CD8-positive, alpha-beta memory T cell (primary cell): ENCODE measurements at places on chromosomes 6 and 20. TPM values are rescaled to one million over a fixed set of nuclear protein-coding genes. Genes with fewer than 3 reads are reported as not detected.
A peak's percentile ranks its signal among the peaks of the same experiment; 100 is the strongest.

GRCh38 chr20:199996-200395 is 10.5 kb upstream of the DEFB128 start:
- DNase-seq: no peak

- DNase-seq: no peak
Observed at GRCh38 chr6:125957845-125958244, 1.3 kb downstream of the HINT3 start.

DNA sequence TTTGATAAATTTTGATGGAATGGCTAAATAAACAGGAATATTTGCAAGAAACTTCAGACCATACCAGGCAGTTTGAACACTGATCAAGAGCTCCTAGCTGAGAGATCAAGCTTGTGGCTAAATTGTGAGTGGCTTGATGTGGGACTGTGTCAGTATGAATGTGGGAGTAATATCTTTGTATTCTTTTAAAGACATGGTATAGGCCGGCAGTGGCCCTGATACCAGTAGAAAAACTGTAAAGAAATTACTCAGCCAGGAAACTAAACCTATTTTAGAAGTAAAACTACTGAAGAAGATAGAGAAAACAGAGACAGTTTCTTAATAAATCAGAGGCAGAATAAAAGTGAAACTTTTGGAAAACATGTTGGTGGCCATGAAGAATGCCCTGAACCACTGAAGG is 608.4 kb upstream of the SYNCRIP start:
- no peak for DNase-seq

- no peak for DNase-seq
Observed at GRCh38 chr6:109695468-109695867, 4.4 kb downstream of the FIG4 start.

DNA sequence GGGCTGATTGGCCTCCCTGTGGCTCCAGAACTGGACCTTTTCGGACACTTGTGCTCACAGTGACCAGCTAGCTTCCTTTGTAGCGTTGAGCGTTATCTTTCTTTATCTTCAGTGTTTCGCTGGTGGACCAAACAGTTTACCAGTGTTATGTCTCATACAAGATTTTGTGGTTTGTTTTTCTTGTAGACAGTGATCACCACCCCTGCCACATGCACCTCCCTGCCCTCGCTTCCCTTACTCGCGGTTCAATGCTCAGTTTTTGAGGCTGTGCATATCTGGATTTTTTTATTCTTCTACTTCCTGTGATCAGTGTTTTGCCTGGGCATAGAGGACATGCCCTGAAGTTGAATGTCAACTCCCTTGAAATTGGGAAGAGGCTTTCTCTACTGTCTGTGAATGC is 16.4 kb downstream of the MYT1 start:
- no peak for DNase-seq

- DNase-seq: no peak
Observed at GRCh38 chr6:1820165-1820564, 210.4 kb downstream of the FOXC1 start.

DNA sequence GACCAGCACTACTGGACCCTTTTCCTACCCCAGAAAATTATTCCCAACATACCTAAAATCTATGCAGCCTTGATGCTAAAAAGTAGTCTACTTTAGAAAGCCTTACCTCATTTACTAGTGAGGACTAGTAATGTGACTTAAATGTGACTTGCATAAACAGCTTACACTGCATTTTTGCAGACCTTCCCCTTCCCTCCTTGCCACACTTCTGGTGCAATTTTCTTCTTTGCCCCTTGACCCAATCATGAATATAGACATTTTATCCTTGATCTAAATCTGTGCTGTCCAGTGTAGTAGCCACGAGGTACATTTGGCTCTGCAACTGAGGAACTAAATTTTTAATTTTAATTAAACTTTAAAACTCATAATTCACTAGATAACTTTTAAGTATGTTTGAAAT is 7.0 kb upstream of the ZKSCAN8 start:
- no peak for DNase-seq

DNA sequence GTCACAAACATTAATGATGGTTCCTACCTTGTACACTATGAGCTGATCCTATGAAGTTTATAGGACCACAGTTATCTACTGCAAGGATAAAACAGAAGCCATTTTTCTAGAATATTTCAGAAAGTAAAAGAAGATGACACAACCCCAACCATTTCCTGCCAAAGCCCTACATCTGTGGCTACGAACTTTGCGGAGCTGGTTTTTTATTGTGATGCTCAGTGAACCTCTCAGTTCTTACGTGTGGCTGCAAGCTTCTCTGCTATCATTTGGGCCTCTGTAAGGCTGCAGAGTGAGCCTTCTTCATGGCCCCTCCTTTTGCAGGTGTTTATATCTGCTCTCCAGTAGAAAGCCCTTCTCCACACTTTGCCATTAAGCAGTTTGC is 17.8 kb upstream of the TAGAP start:
- DNase-seq: peak; percentile 83

DNA sequence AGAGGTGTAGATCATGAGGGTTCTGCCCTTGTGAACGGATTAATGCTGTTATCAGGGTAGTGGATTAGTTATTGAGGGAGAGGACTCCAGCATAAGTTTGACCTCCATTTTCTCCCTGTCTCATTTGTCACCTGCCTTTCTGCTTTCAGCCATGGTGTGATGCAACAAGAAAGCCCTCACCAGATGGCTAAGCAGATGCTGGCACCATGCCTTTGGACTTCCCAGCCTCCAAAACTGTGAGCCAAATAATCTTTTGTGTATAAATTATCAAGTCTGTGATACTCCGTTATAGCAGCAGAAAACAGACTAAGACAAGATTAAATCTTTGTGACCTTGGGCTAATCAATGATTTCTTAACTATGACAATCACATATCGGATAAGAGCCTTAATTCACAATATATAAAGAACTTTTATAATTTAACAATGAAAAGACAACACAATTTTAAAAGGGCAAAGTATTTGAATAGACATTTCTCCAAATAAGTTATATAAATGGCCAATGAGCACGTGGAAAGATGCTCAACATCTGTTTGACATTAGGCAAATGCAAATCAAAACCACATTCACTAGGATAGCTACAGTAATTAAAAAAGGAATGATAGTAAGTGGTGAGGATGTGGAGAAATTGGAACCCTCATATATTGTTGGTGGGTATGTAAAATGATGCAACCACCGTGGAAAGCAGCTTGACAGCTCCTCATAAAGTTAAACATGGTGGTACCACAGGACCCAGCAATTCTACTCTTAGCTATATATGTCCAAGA is 45.3 kb upstream of the IFNGR1 start:
- DNase-seq: no peak

DNA sequence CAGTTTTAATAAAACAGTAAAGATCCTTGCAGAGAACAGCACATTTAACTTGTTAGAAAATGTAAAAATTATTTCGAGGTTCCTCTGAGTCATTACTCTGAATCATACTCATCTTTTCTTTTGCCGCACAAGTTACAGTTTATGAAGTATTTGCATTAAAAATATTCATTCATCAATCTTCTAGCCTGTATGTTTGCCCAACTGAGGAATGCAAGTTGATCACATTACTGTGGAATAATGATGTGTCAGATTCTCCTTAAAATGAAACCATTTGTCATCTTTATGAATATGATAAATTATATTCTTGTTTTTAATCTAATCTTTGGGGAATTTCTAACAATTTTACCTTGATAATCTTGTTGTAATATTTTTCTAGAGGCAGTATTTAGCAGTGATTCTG is 340.4 kb upstream of the OPRM1 start:
- no peak for DNase-seq

- DNase-seq: no peak
Observed at GRCh38 chr20:33516882-33517281, 27.0 kb downstream of the CBFA2T2 start.

DNA sequence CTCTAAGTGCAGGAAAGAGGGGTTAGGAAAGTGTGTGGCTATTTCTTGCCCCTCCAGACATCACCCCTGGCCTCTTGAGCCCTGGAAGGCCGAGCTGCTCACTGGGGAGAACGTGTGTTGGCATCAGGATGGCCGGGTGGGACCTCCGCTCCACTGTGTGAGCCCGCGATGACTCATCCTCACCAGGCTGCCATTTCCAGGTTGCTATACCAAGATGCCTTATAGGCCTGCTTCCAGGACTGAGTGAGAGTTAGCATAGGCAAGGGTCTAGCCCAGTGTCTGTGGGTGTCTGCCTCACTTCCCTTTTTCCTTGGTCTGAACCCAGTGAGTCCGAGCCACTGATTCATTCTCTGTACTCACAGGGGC is 105.0 kb downstream of the MRPL14 start:
- DNase-seq: no peak

DNA sequence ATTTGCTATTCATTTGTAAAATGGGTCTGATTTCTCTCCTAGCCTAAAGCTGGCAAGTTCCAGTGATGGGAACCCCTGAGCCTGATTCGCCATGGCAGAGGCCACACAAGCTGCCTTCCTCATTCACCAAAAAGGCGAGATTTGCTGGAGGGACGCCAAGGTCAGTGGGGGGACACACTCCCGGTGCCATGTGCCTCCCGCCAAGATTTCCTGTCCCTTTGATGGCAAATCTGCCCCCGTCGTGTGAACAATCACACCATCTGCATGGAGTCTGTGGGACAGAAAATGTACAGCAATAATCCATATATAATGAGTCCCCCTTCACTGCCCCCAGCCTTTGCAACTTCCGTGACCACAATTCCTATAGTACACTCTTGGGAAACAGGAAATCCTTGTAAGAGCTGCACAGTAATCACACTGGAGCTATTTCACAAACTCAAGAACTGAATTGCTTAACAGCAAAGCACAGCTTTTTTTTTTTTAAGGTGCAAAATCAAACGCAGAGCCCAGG is 15.7 kb upstream of the IGF2R start:
- no peak for DNase-seq

GRCh38 chr6:110933912-110934311 is 24.6 kb upstream of the GTF3C6 start:
- no peak for DNase-seq

The TFEB gene
- 12.0 TPM for total RNA-seq

The OTOR gene
- total RNA-seq: not detected

The PTGIS gene
- total RNA-seq: 7.6 TPM

The RAET1L gene
- total RNA-seq: not detected

The CCN5 gene
- not detected for total RNA-seq

The NEU1 gene
- total RNA-seq: 19.4 TPM

The ENPP1 gene
- total RNA-seq: 2.2 TPM

The VARS2 gene
- 86.0 TPM for total RNA-seq

The PHF20 gene
- total RNA-seq: 54.3 TPM

The EYA2 gene
- not detected for total RNA-seq
